Activated T-cell treated with anti-CD3 and anti-CD28 coated beads, Interleukin-2, amount 50 U/mL, for 72 hours (primary cell): ENCODE measurements at places on chromosomes 4 and X.

- DNase-seq = no peak
These were observed 952.9 kb downstream of the FAT4 start for GRCh38 chr4:126267689-126268088.

DNA sequence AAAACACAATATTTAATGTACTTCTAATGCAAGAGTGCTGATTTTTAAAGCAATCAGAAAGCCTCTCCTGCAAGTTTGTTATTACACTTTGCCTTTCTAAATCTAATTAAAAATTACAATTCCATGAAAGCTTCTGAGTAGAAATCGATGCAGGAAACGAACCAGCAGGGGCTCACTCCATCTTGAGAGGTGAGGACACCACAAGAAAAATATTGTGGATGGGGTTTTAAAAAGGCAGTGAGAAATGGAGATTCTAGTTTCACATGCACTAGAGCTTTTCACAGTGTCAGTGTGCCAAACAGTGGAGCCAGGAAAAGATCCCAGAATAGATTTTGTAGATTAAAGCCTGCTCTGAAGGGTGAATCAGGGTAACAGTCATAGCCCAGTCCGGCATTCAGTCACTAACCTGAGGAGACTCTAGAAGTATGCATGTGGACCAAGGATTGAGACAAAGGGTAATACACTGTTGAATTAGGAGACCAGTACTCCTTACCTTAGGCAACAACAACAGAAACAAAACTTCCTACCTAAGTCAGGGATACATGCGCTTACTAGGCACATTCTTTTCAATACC lies 362.3 kb downstream of the NAF1 start:
- no peak for DNase-seq

GRCh38 chrX:68647156-68647957 lies at the start of gene STARD8:
STARD8 (plus strand) TSS chrX:68647666; CDS start chrX:68647883, 217 bp downstream.
- no peak for DNase-seq

- DNase-seq = peak; percentile 48
These were observed 88.4 kb downstream of the FRMPD3 start for GRCh38 chrX:107537815-107538214.

GRCh38 chr4:124970011-124970410 lies 257.5 kb upstream of the ANKRD50 start:
- no peak for DNase-seq

DNA sequence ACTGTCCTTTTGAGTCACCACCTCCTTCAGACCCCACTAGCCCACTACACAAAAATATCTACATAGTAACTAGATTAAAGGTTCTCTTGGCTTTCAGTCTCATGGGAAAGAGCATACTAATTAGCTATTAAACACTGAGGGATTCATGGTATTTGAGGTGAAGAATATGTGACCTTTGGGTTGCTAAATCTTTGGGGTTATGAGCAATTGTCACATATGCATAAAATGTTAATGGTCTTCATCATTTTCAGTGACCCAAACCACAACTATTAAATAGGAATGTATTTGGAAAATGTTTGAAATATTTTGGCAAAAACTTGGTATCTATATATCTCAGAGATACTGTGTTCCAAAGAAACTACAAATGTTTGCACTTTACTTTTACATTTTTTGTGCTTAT lies 365.1 kb downstream of the MAGEB5 start:
- DNase-seq = no peak

- no peak for DNase-seq
These were observed 342 bp downstream of the EOLA2 start for GRCh38 chrX:149937871-149938426.

GRCh38 chr4:153764601-153765368 lies 5.0 kb upstream of the RNF175 start:
- no peak for DNase-seq

- DNase-seq = no peak
These were observed 5.2 kb downstream of the EGFL6 start for GRCh38 chrX:13574600-13574999.

DNA sequence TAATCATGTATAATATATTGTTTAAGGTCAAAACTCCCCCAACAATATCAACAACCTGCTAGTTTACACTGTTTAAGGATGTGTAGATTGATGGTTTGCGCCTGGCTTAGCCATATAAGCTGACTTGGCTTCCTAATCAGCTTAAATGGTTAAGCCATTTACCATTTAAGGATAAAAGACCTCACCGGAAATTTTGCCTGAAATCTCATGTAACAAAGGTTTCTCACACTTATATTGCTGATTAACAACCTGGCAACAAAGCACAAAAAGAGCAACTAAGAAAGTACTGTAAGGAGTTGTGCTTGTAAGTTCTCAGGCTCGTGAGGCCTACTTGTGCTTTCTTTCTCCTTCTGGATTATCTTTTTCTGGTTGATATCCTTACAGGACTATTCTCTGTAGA lies 485.2 kb downstream of the GABRG1 start:
- DNase-seq = no peak

- peak; percentile 46 for DNase-seq
These were observed 74.3 kb downstream of the TMEM156 start for GRCh38 chr4:38957893-38958292.

GRCh38 chrX:78326401-78326800 lies 1.0 kb downstream of the CYSLTR1 start:
- DNase-seq = no peak

GRCh38 chr4:131566026-131566425 lies 1583.1 kb upstream of the PCDH10 start:
- no peak for DNase-seq

- no peak for DNase-seq
These were observed 163.7 kb downstream of the SHOX start for GRCh38 chrX:794311-794710.

- no peak for DNase-seq
These were observed 1.4 kb downstream of the UBA6 start for GRCh38 chr4:67699603-67700002.

DNA sequence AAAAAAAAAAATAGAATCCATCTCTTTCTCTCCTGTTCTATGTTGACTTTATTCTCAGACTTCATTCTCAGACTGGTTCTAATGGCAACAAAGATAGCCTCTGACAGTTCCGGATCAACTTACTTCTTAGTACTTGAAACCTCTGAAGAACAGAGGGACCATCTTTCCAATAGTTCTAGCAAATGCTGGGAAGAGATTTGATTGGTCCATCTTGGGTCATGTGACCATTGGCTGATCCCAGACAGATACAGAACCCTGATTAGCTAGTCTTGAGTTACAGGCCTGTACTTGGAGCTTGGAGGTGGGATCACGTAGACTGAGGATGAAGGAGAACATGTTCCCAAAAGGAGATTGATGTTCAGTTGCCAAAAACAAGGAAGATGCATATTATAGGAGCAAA lies 66.9 kb upstream of the STIM2 start:
- DNase-seq = no peak

DNA sequence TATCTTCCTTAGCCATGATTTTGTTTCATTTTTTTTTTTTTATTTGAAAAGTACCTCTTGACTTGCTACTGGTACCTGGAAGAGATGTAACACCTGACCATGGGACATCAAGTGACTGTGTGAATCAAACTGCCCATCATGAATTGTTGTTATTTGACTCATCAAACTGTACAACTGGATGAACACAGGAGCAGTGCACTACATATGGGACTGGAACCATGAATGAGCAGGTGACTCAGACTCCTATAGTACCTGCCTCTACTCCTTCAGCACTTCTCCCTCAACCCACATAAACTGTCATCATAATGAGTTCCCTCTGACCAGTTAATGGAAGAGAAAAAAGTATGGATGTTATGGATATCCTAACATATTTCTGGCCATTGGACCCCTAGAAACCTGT lies 15.9 kb upstream of the UBE2D3 start:
- DNase-seq = no peak

- no peak for DNase-seq
These were observed 114.7 kb downstream of the COX18 start for GRCh38 chr4:72954811-72955210.

DNA sequence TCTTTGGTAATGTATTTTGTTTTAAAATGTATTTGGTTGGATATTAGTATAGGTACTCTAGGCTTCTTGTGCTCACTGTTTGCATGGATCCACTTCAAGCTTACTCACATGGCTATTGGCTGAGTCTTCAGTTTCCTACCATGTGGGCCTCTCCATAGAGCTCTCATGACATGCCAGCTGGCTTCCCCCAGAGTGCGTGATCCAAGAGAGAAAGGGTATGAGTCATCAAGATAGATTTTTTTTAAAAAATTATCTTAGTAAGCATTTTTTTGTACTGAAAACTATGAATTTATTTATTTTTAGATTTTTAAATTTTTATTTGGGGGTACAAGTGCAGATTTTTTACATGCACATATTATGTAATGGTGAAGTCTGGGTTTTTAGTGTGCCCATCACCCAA lies 219.1 kb upstream of the AMOT start:
- DNase-seq = no peak

GRCh38 chrX:37767430-37767829 lies 12.4 kb upstream of the CYBB start:
- DNase-seq = no peak

DNA sequence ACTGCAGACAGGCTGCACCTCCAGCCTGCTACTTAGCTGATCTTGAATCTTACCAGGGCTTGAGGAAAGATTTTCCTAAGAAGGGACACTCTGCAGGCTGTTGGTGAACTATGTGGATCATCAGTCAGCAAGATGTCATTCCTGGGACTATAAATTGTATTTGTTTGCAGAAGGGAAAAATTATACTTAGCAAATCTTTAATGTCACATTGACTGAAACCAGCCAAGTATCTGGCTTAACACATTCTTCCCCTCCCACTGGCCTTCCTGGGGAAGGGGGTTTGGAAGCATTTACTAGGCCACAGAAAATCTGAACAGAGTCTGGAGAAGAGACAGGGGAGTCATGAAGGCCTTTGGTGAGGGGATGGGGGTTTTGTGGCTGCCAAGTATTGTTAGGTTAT lies 156.7 kb upstream of the EOLA2 start:
- DNase-seq = no peak

- no peak for DNase-seq
These were observed 98.5 kb upstream of the KLF3 start for GRCh38 chr4:38565271-38566199.

GRCh38 chr4:154928640-154929257 lies 147.7 kb downstream of the RBM46 start:
- no peak for DNase-seq

DNA sequence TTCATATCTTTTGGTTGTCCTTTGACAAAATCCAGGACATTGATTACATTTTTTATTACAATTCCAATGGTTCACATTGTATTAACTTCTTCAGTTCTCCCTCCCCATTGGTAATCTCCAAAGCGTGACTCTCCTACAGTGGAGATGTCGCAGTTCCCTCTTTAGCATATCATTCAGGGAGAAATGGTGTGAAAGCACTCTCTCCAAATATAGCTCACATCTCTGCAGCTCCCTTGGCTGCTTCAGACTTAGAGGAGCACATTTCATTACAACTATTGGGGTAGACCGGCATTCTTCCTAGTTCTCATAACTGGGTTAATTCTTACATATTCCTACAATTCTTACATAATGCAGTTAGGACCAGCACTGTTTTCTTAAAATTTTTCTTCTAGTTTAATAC lies 25.3 kb downstream of the RNF150 start:
- DNase-seq = no peak

- DNase-seq = no peak
These were observed 55.7 kb downstream of the METTL14 start for GRCh38 chr4:118740869-118741268.

DNA sequence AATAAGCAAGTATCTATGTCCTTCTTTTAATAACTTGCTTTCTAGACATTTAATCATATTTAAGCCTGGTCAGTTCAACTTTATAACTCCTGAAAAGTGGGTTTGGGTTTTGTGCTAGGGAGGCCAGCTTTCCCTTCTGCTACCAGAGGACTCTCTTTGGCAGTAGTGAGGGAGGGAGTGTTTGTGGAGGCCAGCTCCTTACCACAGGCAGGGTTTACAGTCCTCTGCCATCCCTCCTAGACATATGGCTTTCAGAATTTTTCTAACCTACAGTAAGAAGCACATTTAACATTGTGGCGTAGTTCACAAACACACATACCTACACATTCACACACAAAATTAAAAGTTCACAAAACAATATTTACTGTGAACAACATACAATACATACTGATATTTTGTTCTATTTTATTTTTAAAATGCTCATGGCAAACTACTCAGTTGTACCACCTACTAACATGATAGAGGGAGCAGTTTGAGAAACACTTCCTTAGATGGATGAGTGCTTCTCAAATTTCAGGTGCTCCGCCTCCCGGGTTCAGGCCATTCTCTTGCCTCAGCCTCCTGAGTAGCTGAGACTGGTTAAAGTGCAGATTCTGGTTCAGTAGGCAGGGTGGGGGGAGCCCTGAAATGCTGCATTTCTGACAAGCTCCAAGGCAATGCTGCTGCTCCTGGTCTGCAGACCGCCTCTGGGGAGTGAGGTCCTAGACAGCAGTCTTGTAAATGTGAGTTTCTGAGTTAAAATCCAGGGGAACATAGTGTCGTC lies 86.7 kb downstream of the PTTG2 start:
- no peak for DNase-seq

GRCh38 chr4:17664755-17665154 lies 50.3 kb downstream of the MED28 start:
- peak; percentile 3 for DNase-seq

DNA sequence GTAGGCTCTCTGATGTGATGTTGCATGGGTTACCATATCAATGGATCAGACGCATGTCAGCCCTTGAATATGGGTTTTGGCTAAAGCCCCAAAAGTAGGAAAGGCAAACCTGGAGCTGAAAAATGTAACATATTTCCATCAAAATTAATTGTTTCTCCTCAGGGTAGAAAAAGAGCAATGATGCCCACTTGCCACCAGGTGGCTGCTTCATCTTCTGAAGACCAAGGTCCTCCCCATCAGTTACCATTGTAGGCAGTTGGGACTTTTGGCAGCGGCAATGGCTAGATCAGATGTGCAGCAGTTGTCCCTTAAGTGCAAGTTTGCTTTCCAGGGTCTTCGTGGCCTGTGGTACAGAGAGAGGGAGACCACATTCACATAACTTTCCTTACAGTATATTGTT lies 118.2 kb downstream of the NAF1 start:
- peak; percentile 1 for DNase-seq

DNA sequence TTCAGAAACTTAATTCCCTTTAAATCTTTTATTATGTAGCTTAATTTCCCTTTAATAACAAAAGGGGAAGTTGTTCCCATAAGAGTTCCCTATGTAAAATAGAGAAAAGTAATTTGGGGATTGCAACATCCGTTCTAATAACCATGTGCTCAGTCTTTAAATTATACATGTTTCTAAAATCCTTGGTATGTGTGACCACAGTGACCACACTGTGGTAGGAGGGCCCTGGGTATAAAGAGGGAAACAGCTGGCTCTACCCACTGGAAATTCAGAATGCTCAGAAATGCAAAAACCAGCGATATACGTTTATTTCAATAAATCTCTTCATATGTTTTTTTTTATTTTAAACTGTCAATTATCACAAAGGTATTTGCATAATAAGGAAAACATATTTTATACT lies 219.1 kb downstream of the FGF13 start:
- no peak for DNase-seq

GRCh38 chr4:110196871-110197528 lies 1.4 kb downstream of the ELOVL6 start:
- DNase-seq = peak; percentile 64

- no peak for DNase-seq
These were observed 119.4 kb downstream of the AFAP1 start for GRCh38 chr4:7820031-7820818.
